ENCODE measurements at places on chromosomes 2 and 18.

DNA sequence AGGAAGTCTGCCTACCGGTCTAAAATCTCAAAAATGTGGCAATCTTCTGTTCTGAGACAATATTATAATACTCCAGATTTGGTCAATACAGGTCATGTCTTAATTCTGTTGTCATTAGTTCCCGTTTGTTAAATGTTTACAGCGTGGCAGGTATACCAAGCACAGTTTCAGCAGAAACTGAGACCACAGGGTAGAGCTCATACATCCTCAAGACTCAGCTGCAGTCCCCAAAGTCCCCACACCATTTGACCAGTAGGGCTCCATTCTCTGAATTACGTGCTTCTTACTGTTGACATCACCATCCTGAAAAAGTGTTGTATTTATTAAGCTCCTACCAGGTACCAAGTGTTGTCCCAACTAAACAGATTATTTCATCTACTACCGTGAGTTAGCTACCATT lies 157.1 kb downstream of the MC4R start:
- no peak for DNase-seq

GRCh38 chr2:105176429-105176828 lies 65.1 kb upstream of the GPR45 start:
- no peak for DNase-seq

- no peak for DNase-seq
Observed at GRCh38 chr2:195642027-195642678, 14.9 kb upstream of the SLC39A10 start.

GRCh38 chr2:3625186-3625585 lies 30.3 kb downstream of the COLEC11 start:
- no peak for DNase-seq

GRCh38 chr2:164363646-164364045 lies 257.6 kb downstream of the GRB14 start:
- DNase-seq, result no peak

GRCh38 chr18:31079973-31080372 lies 22.2 kb downstream of the DSC2 start:
- no peak for DNase-seq
